ENCODE measurements at places on chromosomes 5 and 9. TPM values are rescaled to one million over a fixed set of nuclear protein-coding genes. Genes with fewer than 3 reads are reported as not detected.

- DNase-seq: no peak
These were observed 619.4 kb downstream of the SLCO4C1 start for GRCh38 chr5:101676646-101677045.

Gene SLC6A18
- total RNA-seq: not detected

Gene NMUR2
- 0.83 TPM for total RNA-seq

DNA sequence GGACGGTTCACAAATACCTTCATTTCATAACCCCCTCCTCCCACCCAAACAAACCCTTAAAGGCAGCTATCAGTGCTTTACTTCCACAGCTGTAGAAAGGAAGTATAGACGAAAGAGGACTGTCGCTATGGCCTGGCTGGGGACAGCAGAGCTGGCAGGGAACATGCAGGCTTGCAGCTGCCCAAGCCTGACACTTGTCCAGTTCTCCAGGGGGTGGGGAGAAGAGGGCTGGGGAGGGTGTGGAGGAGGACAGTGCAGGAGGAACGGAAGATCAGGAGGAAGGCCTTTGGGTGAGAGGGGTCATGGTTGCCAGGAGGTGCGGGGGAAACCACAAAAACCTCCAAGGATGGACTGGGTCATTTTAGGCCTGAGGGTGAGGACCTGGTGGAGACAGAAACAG, 25.9 kb downstream of the ARPC5L start:
- DNase-seq: no peak

GRCh38 chr9:101418518-101419430, 16.8 kb downstream of the ALDOB start:
- no peak for DNase-seq

Gene FOXD4L6
- not detected for total RNA-seq

DNA sequence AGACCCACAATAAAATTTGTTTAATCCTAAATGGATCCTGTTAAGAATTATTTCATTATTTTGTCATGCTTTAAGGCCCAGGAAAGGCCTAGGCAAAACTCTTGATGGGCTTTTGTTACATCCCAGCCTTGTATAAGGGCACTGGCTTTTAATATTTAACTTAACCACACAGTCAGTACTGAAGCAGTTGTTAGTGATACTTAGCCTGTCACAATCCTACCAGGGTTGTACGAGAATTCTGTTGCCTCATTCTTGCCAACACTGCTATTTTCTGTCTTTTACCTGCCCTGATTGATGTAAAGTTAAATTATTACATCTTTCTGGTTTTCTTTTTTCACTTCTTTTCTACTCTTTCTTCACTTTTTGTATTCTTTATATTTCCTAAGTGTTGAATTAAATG, 10.9 kb downstream of the ZNF169 start:
- DNase-seq: no peak

Gene NPDC1
- total RNA-seq: 26.7 TPM

Gene AGXT2
- not detected for total RNA-seq

DNA sequence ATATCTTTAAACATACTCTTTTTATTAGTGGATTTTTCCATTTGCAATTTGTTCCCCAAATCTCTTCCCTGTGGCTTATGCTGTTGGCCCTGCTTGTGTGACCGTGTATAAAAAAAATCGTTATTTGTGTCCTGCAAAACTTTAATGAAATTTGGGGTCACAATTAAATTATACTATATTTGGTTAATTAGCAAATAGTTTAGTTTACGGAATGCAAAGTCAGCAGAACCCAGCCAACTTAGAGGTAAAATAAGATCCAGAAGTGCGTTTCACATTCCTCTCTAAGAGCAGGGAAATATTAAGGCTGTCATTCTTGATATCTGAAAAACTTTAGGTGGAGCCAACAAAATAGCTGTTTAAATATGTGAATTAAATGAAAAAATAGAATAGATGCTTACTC, 2023.5 kb upstream of the WWC1 start:
- no peak for DNase-seq

- DNase-seq: no peak
These were observed 17.6 kb downstream of the MEGF9 start for GRCh38 chr9:120696551-120697230.

Gene SHOC1
- total RNA-seq: not detected

Gene DRD1
- total RNA-seq: 2.3 TPM

- DNase-seq: no peak
These were observed 12.1 kb upstream of the HAUS6 start for GRCh38 chr9:19114680-19115270.

DNA sequence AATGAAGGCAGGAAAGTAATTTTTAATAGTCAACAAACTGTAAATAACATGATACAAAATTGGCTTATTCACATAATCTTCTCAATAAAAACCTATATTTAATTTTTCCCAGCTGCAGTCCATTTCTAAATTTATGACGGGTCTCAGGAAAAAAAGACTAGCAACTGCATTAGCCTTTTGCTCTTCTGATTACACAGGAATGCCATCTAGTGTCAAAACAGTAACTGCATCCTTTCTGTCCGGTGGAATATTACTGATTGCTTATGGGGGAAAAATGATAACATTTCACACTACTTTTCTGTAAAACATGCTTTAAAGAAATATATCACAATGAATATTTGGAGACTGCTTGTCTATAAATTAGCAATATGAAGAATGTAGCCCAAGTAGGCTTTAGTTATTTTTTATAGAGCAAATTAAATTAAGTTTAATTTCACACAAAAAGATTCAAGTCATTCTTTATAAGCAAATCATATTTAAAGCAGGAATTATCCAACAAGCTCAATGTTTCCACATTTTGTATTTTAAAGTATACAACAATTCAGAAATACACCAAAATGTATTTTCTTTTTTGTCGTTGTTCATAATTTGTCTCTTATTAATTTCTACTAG, 534.7 kb downstream of the CDH10 start:
- DNase-seq: no peak

Gene PTPRD
- 97.4 TPM for total RNA-seq

DNA sequence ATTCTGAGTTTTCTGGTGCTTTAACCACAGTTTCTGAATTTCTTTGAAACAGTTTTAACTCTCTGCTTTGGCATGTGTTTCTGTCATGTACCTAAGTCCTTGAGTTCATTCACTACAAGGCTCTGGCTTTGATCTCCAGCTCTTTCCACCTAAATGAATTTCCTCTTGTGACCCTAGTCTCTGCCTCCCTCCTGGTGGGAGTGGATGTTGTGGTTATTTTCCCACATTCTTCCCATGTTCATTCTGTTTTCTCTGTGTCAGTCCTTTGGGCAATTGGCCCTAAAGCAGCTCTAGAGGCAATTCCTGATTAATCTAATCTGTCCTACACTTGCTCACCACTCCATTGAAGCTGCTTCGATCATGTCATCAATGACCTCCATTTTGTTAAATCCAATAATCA, 28.4 kb upstream of the DPYSL3 start:
- DNase-seq: no peak

GRCh38 chr5:66138637-66139317, 5.3 kb upstream of the SREK1 start:
- DNase-seq: no peak

Gene PCDHB9
- 2.9 TPM for total RNA-seq

- no peak for DNase-seq
These were observed 559.1 kb downstream of the CETN3 start for GRCh38 chr5:89850513-89850865.

Gene PCDHGA6
- total RNA-seq: 12.3 TPM

Gene SPDL1
- total RNA-seq: 22.8 TPM

Gene COL15A1
- 94.4 TPM for total RNA-seq

DNA sequence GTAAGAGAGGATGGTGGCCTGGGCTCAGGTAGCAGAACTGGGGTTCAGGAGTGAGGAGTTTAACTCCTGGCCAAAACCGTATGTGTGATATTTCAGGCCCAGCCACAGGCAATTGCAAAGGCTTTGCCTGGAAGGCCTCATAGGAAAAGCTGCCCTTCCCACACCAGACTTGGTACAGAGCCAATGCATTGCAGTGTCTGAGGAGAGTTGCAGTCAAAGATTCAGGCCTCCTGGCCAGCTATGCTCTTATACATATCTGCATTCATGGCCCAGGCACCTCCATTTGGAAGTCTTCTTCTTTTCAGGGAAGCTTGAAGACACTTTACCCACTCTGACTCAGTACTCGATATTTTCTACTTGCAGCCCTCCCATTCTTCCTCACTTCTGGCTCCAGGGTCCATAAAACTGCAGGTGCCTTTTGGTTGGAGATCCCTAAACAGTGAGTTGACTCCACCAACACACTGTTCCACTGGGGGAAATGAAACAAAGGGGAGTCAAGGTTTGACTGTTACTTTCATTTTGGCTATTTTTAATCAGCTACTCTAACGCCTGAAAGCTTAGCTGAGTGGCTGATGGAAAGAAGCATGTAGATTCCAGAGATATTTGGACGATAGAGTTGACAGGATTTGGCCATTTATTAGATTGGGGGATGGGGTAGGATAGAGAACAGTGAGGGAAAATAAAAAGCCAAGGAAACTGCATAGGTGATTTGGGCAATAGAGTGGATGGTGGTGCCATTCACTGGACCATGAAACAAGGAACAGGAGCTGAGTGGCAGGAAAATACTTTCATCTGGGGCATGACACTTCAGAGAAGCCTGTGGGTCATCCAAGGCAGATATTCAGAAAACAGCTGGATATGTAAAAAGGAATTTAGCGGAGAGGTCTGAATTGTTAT, 30.6 kb upstream of the IL33 start:
- no peak for DNase-seq

Gene TTC23L
- 4.1 TPM for total RNA-seq

- no peak for DNase-seq
These were observed 44.9 kb upstream of the SYNPO start for GRCh38 chr5:150595466-150596031.

- no peak for DNase-seq
These were observed 1016.3 kb upstream of the SEMA6A start for GRCh38 chr5:117590944-117591343.

- DNase-seq: peak; percentile 19
These were observed 447.5 kb upstream of the GRIN3A start for GRCh38 chr9:102185962-102186361.

DNA sequence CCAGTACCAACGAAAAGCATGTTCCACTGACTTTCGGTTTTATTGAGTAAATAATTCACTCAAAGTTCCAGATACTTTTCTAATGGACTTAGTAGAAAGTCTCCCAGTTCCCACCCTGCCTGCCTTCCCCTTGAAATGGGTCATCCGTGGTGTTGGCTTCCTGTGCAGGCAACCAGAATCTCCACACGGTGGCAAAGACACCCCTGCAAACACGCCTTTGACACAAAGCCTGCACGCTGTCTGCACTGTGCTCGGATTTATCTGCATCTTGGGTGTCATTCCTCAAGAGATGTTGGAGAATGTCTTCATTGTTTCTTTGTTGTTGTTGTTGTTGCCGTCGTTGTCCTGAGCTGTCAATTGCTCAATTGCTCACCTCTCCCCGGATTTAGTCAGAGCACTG, 150.0 kb upstream of the IRX2 start:
- no peak for DNase-seq

DNA sequence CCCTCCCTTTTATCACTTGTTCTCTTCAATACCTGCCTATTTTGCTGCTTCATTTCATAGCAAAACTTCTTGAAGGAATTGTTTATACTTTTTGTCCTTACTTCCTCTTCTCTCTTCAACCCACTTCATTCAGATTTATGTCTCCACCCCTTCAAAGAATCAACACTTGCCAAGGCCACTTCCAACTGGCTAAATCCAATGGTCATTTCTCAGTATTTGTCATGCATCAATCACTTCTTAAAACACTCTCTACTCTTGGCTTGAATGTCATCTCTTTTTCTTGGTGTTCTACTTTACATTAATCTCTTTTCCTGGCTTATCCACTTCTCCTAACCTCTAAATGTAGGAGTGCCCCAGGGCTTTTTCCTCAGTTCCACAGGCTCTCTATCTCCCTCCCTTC, 8.3 kb upstream of the FCHO2 start:
- no peak for DNase-seq

Gene LHX2
- total RNA-seq: 2.0 TPM

DNA sequence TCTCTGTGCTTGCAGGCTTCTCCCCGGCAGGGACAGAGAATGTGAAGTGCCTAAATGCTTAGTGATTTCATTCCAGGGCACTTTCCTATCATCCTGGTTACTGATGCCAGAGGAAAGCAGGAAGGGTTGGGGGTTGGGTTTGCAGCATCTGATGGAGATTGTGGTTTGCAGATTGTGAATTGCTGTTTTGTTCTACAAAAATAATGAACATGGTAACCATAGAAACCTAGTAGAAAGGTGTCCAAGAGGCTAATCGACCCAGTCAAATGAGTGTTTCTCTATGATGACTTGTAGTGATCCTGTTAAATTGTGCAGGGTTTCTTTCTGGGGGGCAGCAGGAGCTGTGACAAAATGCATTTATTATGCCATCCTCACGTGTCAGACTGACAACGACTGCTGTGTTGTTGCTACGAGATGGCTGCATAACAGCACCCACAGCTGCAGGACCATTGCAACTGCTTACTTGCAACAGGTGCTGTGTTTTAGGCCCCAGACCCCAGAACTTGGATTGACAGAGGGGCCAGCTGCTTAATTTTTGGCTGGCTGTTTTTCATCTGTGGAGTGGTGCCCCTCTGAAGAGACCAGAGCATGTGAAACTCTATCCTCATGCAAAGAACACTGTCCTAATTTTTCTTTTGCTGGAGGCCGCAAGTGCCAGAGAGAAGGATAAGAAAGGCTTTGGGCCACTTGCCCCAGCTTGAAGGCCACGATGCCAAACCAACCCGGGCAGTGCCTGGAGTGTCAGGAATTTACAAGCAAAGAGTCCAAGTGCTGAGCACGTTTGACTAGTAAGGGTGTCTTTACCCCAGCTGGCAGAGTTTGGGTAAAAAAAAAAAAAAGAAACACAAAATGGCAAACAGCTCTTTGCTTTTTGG, 397.8 kb downstream of the GADD45G start:
- DNase-seq: no peak

DNA sequence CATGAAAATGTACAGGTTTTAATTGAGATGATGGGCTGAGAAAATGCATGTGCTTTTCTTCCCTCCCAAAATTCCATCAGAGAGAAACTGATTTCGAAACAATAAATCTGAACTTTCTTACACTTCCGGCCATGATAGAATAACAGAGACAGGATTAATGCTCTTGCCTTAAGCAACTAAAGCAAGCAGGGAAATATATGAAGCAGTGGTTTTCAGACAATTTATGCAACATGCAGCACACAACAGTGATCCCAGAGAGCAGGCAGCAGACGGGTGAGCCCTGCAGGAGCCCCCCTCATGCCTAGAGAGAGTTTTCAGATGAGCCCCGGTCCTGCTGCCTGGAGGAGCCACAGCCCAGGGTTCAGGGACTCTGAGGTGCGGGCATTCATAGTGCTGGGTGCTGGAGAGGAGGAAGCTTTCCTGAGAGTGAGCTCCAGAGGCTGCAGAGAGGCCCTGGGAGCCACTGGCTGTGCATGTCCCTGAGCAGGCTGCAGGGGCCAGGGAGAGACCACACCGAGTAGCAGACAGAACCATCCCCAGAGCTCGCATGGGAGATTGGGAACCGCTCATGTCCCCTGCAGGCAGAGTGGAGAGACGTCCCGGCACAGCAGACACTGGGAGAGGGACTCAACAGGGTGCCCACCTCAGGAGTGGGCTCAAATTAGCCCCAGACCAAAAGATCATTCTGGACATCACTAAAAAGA, 143.5 kb downstream of the OLFM1 start:
- DNase-seq: no peak

- DNase-seq: no peak
These were observed 20.5 kb upstream of the PSD2 start for GRCh38 chr5:139774980-139775661.

- no peak for DNase-seq
These were observed 10.6 kb downstream of the UNC5A start for GRCh38 chr5:176820937-176821336.

- DNase-seq: no peak
These were observed 51.2 kb upstream of the ZSWIM6 start for GRCh38 chr5:61280761-61281427.

Gene SARDH
- total RNA-seq: 7.4 TPM

- no peak for DNase-seq
These were observed 130.8 kb upstream of the STC2 start for GRCh38 chr5:173458828-173459609.
